ENCODE measurements at places on chromosomes 12 and 14.

DNA sequence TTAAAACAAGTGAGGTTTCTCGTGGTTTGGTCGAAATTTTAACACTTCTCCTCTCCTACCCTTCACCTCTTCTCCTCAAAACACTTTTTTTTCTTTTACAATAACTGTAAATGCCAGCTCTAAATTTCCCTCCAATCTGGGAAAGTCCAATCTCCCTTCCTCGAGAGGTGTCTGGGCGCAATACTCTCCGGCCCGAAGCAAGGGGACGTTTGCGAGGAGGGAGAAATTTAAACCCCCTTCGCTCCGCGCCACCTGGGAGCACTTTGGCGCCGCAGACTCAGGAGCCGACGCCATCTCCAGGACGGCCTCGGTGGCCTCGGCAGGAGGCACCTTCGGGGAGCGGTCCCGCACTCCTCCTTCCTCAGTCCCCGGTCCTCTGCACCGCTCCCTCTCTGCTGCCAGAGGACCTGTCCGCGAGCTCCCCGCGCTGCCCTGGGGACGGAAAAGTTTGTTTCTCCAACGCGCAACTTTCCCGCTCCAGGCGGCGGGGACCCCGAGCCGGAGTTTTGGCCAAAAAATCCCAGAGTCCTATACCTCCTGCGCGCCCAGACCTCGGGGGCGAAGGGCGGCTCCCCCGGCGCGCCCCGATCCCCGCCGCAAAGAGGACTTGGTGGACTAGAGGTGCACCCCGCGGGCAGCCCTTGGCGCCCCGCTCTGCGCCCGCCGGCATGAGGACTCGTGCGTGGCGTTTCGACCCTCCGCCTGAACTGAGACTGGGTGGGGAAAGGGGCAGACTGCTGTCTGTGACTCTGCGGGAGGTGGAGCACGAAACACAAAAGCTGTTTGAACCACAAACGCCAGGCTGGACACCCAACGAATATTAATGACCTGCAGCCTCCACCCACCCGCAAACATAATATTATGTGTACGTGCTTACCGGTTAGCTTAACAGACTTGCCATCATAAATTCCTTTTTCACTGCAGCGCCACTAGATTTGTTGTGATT is 95.2 kb upstream of the HMGA2 start:
- no peak for DNase-seq

GRCh38 chr14:65261425-65261920 is 151.1 kb upstream of the FUT8 start:
- no peak for DNase-seq

DNA sequence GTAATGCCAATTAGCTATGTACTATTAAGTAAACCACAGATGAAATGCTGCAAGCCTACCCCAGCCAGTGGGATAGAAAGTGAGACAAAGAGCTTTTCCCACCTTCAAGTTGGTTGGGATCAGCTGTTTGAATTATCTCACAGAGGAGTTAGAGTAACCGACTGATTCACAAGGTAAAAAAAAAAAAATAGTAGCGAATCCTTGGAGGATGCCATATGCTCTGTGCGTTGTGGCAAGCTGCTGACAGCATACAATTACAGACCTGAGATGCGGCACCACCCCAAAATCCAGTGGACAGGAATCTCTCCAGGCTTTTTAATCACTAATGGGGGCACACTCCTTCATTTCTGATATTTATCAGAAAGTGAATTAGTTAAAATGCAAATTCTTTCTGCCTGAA is 157.0 kb upstream of the RMST start:
- DNase-seq = no peak

- DNase-seq = no peak
These were observed 11.3 kb upstream of the RCOR1 start for GRCh38 chr14:102581193-102581592.

DNA sequence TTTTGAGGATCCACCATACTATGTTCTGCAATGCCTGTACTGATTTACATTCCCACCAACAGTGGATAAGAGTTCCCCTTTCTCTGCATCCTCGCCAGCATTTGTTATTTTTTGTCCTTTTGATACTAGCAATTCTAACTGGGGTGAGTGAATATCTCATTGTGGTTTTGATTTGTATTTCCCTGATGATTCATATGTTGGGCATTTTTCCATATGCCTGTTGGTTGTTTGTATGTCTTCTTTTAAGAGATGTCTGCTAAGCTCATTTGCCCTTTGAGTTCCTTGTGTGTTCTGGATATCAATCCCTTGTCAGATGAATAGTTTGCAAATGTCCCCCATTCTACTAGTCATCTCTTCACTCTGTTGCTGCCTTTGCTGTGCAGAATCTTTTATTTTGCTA is 49.0 kb upstream of the MSRB3 start:
- DNase-seq = no peak

DNA sequence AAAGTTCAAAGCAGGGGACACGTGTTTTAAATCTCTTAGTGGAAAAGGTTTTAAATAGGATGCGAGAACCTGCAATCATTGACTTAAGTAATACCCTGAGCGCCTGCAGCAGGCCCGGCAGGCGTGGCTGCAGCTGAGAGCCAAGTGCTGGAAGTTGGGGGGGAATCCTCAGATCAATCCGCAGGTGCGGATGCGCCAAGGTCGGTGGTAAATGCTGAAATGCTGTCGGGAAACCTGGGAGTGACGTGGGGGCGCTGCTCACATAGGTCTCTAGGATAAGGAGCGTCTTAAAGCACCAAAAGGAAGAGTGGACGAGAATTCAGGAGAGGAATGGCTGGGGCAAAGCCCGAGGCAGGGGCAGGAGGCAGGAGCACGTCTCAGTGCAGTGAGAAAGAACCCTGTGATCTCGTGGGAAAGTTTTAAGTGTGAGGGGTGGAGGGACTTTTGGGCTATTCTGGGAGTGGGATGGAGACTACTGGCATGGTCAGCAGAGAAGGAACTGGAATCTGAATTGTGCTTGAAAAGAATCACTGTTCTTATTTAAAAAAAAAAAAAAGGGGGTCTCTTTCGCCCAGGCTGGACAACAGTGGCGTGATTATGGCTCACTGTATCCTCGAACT is 883 bp upstream of the CDCA4 start:
- peak; percentile 63 for DNase-seq

GRCh38 chr14:103277931-103278330 is 56.1 kb upstream of the EIF5 start:
- no peak for DNase-seq

- DNase-seq = no peak
These were observed 69.3 kb downstream of the SERPINA3 start for GRCh38 chr14:94681300-94682060.

Measured in activated naive CD4-positive, alpha-beta T cell treated with anti-CD3 and anti-CD28 coated beads, Interleukin-2, amount 10 ng/mL, durations not matched to agents 7 days and 5 days (primary cell).